ENCODE measurements at places on chromosomes 4 and X.

- no peak for DNase-seq
Observed at GRCh38 chr4:45475548-45475947, 648.3 kb downstream of the GABRG1 start.

DNA sequence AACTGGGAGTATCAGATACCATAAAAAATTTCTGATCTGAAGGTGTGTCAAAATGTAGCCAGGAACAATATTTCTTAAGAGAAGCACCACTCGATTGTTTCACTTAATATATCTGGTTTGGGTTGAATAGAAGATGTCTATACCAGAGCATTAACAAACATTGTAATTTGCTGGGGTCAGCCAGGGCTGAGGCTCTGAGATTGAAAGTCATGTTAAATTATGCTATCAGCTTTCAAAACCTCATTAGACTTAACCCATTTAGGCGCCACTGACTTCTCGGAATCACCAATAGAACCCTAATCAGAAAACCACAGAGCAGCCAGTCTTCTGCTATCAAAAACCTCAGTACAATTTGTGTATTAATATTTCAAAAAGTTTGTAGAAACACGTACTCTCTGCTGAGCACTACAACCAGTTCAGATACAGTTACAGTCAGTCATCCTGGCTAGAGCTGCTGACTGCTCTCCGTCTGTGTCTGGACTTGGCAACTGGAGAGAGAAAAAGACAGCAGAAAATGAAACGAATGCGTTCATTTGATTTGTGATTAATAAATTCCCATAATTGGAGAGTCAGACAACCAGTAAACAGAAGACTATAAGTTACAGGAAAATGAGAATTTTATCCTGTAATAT, 848.6 kb upstream of the PABPC4L start:
- no peak for DNase-seq

GRCh38 chrX:16060252-16060651, 63.1 kb upstream of the GRPR start:
- no peak for DNase-seq

DNA sequence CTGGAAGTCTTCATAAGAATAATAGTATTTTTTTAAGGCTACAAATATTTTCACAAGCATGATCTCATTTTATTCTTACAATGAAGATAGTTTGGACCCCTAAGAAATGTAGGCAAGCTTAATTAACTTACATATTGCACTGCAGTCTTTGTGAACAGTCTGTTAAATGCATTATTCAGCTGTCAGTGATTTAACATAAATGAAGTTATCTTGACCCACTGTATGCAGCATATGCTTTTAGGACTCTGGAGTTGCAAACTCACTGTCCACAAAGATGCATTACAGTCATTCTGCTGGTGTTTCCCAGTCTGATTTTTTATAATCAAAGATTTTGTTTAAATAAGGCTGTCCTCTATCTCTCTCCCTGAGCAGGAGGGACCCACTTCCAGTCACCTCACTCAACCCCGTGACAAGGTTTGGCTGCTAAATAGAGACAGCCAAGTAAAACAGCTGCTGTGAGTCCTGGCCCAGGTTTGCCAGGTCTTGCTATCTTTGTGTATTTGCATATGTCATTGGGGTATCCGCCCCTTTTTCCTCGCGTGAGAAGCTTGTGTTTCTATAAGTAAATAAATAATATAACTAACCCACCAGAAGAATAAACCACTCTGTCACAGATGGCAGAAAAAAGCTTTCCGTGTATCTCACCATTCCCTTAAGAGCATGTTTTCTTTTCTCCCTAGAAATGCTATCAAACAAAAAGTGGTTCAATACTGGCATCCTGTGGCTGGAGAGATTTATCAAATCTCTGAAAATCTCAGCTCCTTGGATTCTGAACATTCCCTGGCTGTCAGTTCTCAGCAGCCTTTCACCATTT, 67.0 kb downstream of the SLC7A11 start:
- no peak for DNase-seq

GRCh38 chr4:5913454-5913853, 20.6 kb upstream of the CRMP1 start:
- no peak for DNase-seq

Measured in activated CD4-positive, alpha-beta T cell treated with anti-CD3 and anti-CD28 coated beads, Interleukin-2, amount 10 ng/mL, durations not matched to agents 7 days and 5 days (primary cell).